Ovary (tissue), 10 donors: ENCODE measurements at places on chromosomes 11 and 22. TPM values are rescaled to one million over a fixed set of nuclear protein-coding genes. Genes with fewer than 3 reads are reported as not detected.

DNA sequence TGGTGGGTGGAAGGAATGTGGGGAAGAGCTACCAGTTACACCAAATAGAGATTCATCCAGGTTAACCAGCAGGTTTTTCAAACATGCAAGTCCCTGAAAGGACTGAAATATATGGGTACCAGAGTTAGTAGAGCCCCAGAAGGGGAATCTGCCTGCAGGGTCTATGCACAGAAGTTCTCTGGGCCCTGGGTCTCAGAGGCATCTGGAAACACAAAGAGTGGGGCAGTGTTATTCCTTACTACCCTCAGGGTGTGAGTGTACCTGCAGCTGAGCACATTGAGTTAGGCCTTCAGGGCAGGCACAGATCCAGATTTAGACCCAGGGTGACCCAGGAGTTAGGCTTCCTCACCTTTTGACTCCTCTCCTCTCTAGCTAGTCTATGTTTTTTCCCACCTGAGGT is 43.9 kb upstream of the SWAP70 start:
- DNase-seq: no peak

- DNase-seq: no peak
Measured at GRCh38 chr11:105609341-105609781, 512 bp upstream of the GRIA4 start.

- DNase-seq: no peak
Measured at GRCh38 chr22:31750365-31751284, 693 bp upstream of the PRR14L start.

DNA sequence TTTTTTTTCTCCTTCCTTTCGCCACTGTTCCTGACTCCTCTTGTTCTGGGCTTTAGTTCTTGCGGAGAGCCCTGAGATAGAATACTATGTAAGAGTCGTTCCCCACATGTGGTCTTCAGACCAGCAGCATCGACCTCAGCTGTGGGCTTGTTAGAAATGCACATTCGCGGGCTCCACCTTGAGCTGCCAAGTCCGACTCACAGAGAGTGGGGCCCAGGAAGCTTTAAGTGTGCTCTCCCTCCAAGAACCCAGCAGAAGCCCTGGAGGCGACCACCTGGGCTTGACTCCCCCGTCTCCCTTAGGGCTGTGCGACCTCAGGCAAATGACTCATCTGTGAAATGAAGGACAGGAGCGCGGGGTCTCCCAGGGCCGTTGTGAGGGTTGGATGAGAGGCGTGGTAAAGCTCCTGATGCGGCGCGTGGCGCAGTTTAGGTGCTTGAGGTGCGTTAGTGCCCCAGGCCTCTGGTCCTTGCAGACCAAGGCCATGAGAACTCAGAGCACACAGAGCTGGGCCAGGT is 18.8 kb downstream of the SAMM50 start:
- no peak for DNase-seq

GRCh38 chr11:134838708-134839107 is 426.7 kb upstream of the B3GAT1 start:
- DNase-seq: no peak

GRCh38 chr11:113267493-113267892 is 46.9 kb upstream of the TTC12 start:
- no peak for DNase-seq

GRCh38 chr11:69912911-69913451 is 93.8 kb upstream of the FGF3 start:
- DNase-seq: no peak

- DNase-seq: no peak
Measured at GRCh38 chr11:75562836-75563484, 907 bp downstream of the SERPINH1 start.

- DNase-seq: no peak
Measured at GRCh38 chr11:35011389-35011788, 95.0 kb downstream of the PDHX start.

DNA sequence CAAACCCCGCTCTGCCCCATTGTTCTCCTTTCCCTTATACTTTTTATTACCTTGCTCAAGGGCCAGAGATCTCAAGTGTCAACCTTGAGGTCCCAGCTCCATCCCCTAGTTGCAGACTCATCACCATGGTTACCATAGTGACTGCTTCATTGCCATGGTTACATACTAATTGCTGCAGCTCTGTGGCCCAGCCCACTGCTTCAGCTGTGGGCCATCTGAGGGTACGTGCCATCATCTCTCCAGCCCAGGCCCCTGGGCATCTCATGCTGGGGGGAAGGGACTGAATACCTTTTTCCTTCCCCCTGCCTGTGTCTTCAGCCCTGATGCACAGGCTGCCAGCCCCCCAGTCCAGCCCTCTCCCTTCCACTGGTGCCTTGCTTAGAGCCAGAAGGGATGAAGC is 22.2 kb downstream of the TREH start:
- DNase-seq: no peak

DNA sequence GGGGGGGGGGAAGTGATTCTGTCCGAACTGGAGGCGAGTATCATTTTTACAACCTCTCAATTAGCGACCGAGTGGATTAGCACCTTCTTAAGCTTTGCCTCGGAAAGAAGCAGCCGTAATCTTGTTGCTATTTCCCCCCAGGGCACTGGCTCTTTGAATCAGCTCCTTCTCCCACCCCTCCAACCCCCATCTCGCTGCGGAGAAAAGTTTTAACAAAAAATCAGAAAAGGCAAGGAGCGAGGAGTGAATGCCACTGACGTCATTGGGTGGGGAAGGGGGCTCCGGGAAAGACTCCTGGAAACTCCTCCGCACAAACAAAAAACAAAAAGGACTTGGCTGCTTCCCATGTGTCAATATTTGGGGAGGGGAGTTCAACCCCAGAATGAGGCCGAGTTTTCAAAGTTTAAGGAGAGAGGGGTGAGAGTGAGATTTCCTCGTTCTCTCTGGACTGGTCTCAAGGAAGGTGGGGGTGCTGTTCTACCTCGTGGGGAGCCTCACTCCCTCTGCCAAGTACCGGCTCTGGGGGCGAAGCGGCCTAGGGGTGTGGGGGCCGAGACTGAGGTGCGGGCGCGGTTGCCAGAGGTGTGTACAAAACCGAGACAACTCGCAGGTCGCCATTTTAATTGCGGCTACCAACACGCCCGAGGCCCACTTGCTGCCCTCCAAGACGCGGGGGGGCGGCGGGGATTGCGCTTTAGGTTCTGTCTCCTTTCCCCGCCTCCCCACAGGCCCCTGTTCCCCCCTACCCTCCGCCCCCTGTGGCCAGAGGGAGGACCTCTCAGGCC is 2.5 kb upstream of the PAX6 start:
- no peak for DNase-seq

- DNase-seq: no peak
Measured at GRCh38 chr11:127458561-127458960, 458.0 kb upstream of the KIRREL3 start.

- DNase-seq: no peak
Measured at GRCh38 chr11:60530454-60531100, 15.4 kb downstream of the MS4A13 start.

DNA sequence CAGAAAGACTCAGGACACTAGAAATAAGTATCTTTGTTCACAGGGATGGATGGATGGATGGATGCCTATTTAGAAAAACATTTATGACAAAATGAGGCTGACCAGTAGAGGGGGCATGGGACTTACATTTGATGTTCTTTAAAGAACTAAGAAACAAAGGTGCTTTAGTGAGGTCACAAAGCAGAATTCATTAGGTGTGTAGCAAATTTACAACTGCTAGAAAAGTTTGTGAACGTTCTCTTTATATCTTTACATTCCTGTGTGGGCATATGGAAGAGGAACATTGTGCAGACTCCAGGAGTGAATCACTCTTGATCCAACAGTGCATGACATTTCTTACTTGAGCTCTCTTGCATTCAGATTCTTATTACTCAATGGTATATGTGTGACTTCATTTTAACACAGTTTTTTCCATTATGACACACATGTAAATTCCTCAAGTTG is 15.8 kb upstream of the SIK2 start:
- no peak for DNase-seq

- DNase-seq: no peak
Measured at GRCh38 chr11:112388496-112388895, 127.8 kb upstream of the PLET1 start.

GRCh38 chr22:33030923-33031525 is 27.2 kb downstream of the SYN3 start:
- DNase-seq: no peak

GRCh38 chr11:3720997-3721396 is 49.8 kb upstream of the CHRNA10 start:
- DNase-seq: no peak

- no peak for DNase-seq
Measured at GRCh38 chr11:60307507-60308195, 19.4 kb upstream of the MS4A6E start.

DNA sequence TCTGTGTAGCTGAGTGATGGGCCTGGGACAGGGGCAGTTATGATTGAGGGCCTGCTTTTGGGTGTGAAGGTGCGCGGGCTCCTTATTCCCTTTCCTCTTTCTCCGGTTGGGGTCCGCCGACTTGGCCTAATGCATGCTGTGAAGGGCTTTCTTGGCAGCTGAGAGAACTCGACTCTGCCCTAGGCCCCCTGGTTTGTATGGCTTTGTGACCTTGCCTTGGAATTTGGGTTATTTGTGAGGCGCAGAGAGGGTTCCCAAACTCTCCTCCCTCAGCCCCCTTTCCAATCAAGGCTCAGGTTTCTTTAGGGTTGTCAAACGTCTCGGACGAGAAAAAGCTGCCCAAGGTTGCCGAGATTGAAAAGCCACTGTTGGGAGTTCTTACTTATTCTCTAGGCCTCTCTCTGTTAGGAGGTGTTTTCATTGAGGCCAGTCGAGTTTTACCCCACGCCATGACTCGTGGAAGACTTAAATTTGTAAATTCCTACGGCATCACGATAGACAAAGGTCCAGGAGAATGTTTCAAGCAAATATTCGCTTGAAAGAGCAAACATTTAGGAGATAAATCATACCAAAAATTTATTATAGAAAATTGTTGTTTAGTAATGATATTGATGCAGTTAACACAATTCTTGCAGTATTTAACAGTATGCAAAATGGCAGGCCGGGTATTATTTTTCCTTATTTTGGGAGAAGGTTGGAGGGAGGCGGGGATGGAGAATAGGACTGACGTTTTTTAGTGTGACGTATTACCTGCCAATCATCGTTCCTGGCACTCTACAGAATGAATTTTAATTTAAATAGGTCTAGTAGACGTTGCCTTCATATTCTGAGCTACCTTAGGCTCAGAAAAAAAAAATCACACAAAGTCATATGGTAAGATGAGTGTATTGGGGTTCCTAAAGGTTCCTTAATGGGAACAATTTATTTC is 689 bp downstream of the PDHX start:
- DNase-seq: no peak

- no peak for DNase-seq
Measured at GRCh38 chr11:69525516-69526452, 44.3 kb downstream of the LINC01488 start.

DNA sequence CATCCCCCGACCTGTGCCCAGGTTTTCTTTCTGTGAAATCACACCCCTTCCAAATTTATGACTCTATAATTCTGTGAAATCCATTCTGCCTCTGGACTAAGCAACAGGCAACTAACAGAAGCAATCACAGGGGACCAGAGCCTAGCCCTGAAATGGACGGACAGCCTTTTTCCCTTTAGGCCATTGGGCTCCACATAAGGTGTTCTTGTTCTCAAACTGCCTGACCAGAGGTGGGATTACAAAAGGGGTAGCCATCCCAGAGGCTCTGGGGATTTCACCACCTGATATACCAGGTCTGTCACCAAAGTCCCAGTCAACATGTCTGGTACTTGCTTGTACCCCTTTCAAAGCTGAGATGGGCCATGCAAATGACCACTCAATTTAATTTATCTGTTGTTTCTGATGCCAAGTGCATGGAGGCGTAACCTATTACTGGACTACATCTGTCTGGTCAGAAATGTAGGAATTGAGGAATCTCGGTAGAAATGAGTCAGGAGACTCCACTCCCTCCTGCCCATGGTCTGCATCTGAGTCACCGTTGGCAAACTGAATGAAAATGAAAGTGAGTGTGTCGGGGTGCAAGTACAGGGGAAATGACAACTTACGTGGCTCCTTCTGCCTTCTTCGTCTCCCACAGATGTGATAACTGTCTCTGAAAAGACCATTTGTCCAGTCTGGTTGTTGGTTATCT is 10.2 kb downstream of the DKK3 start:
- no peak for DNase-seq

DNA sequence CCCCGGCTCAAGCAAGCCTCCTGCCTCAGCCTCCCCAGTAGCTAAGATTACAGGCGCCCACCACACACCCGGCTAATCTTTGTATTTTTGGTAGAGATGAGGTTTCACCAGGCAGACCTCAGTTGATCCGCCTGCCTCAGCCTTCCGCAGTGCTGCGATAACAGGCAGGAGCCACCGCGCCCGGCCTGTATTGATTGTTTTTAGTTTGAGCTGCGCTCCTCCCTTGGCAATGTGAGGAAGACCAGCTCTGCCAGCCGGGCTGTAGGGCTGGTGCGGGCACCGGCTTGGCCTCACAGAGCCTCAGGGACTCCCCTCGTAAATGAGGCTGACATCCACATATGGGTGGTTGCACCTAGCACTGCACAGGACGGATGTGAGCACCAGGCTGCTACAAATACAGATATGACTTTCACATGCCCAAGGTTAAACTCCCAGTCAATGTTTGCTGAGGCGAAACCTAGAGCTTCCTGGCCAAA is 7.5 kb upstream of the SLC2A11 start:
- DNase-seq: no peak

DNA sequence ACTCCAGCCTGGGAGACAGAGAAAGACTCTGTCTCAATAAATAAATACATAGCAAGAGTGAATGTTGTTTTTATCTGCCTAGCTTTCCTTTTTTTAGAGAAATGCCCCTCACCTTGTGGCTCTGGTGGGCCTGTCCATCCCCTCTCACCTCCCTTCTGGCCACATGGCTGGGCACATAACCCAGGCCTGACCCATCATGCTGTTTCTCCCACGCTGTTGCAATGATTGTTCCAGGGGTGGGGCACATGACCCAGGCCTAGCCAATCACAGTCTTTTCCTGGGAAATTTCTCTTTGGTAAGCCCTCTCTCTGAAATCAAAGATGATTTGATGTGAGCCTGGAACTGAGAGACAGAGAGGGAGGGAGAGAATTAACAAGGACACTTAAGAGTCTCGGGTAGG is 5.5 kb upstream of the CYTH4 start:
- DNase-seq: no peak

ALX4 gene
- 0.18 TPM for polyA plus RNA-seq

OR5P2 gene
- not detected for polyA plus RNA-seq

VSTM5 gene
- polyA plus RNA-seq: 0.19 TPM

TRIM34 gene
- 7.2 TPM for polyA plus RNA-seq

MPZL3 gene
- polyA plus RNA-seq: 0.52 TPM

OR51I1 gene
- polyA plus RNA-seq: not detected

CATSPERZ gene
- polyA plus RNA-seq: not detected

MRGPRD gene
- not detected for polyA plus RNA-seq

TXN2 gene
- 87.4 TPM for polyA plus RNA-seq
